NCI-H524 (cell line): ENCODE measurements at places on chromosomes 6 and 20.

- DNase-seq: no peak
These were observed 87.1 kb downstream of the OGFRL1 start for GRCh38 chr6:71375676-71376075.

GRCh38 chr6:1739220-1739619, 129.5 kb downstream of the FOXC1 start:
- DNase-seq: no peak

GRCh38 chr6:158639056-158639455, 5.5 kb downstream of the DYNLT1 start:
- no peak for DNase-seq

- DNase-seq: no peak
These were observed 68.4 kb downstream of the ATG5 start for GRCh38 chr6:106257195-106257594.

- no peak for DNase-seq
These were observed 115.4 kb downstream of the SLX4IP start for GRCh38 chr20:10550204-10551118.

GRCh38 chr6:119482850-119483285, 133.3 kb upstream of the MAN1A1 start:
- DNase-seq: no peak

DNA sequence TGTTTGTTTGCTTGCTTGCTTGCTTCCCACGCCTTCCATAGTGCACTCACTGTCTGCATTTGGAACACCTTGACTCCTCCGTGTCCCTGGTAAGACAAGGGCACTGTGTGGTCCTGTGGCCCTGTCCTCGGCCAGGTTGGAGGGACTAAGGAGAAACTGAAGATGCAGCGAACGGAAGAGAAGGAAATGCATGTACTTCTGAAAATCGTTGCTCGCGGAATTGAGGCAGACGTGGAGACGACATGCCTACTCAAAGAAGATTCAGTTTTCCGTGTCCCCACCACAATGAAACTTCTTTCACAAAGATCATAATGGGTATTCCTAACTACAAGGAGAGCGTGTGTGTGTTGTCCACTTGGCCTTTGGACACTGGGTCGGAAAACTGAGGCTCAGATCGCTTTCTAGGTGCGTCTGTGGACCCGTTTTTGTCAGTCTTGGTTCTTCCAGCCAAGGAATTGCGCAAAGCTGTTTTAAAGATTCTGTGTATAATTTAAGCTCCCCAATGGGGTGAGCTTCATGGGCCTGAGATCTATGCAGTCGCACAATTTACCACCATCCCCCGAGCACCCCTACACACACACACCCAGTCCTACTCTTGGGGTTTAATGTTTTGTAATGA, 120.4 kb upstream of the ZNF184 start:
- peak; percentile 31 for DNase-seq

DNA sequence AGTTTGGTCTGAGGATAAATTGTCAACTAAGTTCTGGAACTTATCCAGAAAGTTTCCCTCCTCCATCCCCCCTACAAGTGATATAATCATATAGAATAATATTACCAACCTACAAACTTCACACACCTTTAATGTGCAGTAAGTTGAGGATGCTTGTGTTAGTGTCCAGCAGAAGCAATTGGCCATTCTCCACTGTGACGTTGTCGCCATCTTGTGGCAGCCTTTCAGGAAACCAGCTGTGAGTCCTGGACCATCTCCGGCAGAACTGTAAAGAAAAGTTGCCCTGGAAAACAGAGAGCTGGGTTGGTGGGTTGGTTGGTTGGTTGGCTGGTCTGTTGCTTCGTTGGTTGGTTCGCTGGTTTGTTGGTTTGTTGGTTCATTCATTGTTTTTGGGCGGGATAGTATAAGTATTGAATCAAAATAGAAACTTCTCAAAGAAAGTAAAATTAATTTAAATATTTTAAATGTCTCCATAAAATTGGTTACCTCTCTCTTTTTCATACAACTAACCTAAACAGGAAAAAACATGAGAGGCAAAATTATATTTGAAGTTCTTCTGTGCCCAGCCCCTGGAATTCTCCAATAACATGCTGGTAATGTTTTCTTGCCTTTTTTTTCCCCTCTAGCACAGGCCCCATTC, 127.5 kb downstream of the PKHD1 start:
- peak; percentile 47 for DNase-seq

- DNase-seq: no peak
These were observed 515 bp downstream of the TLDC2 start for GRCh38 chr20:36876473-36876833.

- DNase-seq: no peak
These were observed 302.2 kb downstream of the QKI start for GRCh38 chr6:163716690-163717089.

DNA sequence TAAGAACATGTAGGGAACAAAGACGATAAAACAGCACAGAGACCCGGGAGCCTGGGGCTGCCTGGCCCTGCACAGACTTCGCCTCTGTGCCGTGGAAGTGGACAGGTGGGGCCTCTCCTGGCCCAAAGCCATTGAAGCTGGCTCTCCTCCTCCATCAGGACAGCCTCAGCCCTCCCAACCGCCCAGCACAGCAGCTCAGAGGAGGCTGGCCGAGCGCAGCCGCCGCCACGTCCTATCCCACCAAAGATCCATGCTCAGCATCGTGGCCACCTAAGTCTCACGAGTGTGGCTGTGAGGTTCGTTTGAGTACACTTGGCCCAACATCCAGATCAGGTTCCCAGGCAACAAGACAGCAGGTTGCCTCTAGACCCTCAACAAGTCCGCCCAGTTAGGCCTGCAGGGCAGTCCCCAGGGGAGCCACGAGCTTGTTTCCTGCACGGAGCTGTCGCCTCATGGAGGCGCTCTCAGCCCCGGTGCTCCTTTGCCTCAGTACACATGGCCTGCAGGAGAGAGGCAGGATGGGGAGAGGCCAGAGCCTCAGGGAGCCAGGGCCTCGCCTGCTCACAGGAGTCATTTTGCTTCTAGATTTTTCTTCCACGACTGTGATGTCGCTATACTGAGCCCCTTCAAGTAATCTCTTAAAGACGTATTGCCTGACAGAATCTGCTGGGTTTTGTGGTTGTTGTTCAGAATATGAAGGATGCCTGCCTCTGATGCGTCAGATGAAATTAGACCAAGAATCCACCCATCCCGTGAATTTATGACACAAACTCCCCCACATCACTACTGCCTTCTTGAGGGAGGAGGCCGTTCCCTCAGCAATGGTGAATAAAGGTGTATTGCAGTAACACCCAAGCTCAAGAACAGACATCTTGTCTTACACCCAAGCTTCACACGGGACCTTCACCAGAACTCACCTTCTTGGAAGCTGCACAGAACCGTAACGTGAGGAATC, 102.7 kb downstream of the RNASET2 start:
- DNase-seq: no peak

- no peak for DNase-seq
These were observed 189.1 kb downstream of the TBX18 start for GRCh38 chr6:84575264-84575663.

DNA sequence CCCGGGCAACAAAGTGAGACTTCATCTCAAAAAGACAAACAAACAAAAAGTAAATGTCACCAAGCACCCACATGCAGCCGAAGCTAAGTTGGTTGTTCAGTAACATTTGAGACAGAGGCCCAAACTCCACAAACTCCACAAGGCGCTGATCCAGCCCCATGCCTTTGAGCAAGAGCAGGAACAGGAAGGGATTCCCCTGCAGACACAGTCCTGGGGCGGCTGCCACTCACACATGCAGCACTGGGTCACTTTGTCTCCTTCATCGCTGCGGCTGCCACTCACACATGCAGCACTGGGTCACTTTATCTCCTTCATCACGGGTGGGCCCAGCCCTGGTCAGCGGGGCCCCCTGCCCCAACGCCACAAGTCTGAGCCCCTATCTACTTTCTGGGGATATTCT, 246.9 kb upstream of the RREB1 start:
- no peak for DNase-seq

- no peak for DNase-seq
These were observed 232.9 kb downstream of the SYNE1 start for GRCh38 chr6:152404086-152404857.

DNA sequence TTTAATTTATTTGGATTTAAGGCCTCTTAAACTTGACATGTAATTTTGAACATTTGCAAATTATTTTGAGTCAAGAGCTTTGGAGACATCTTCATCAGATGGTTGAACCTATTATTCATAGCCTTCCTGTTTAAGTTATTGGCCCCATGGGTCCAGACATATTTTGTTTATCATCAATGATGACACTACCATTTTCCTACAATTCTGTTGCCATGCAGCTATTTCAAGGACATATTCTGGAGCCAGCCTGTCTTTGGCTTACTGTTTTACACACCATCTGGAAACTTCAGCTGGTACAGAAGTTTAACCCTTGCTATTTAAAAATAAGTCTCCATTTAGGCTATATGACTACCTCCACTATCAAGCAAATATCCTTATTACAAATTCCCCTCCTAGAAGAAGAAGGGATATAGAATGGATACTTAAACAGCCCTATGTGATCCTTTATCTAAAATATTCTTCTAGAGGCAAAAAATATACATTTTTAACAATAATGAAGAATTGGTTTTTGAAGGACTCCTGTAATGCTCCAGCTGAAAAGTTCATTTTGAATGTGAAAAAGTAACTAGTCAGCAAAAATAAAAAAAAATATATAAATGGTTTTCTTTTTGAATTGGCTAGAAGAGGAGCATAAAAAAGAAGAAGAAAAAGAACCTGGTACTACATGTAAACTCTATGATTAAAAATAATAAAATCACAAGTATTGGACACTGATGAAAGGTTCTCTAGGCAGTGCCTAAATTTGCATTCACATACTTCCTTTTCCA, 544.0 kb upstream of the HS3ST5 start:
- DNase-seq: peak; percentile 66

DNA sequence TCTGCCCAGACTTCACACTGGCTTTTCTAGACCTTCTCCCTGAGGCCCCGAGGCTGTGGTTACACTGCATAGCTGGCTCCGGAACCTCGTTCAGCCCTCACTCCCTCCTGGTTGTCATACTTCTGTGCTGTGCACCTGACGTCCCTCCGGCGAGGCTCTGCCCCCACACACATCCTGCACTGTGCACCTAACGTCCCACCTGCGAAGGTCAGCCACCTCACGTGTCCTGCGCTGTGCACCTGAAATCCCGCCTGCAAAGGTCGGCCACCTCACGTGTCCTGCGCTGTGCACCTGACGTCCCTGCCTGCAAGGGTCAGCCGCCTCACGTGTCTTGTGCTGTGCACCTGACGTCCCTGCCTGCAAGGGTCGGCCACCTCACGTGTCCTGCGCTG, 111.0 kb upstream of the FRMD1 start:
- no peak for DNase-seq

DNA sequence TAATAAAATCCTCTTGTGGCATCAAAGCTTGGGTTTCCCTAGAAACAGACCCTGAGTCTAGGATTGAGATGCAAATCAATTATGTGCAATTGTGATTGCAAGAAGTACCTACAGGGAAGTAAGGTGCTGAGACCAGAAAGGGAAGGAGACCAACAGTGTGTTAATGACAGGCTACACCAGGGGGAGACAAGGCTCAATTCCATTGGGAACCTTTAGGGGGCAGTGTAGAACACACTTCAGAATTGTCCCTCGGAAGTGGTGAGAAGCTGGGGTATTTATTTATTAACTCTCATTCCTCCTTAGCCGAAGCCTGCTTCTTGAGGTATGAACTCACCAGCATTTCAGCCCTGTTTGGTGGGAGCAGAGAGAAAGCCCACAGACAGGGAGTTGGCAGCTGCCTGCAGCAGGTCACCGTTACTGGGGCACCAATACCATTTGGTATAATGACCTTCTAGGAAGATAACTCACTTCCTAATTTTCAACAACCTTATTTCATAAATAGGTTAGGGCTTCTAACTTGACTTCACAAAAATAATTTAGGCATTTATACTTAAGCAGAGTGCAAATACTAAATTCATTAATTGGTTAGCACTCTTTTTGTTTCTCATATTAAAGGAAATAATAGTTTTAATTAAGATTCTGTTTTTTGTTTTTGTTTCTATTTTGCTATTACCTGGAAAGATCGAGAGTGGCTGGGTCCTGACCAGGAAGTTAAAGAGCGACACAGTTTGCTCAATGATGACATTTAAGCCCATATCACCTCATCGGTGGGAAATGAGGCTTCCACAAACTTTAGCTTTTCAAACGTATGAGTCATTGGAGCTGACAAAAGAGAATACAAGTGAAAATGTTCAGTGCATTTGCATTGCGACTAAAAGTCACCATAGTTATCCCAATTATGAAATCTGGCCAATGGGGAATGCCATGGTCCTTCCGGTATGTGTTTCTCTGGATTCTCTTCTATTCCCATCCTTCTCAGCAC, 94.8 kb downstream of the BTBD3 start:
- peak; percentile 71 for DNase-seq

DNA sequence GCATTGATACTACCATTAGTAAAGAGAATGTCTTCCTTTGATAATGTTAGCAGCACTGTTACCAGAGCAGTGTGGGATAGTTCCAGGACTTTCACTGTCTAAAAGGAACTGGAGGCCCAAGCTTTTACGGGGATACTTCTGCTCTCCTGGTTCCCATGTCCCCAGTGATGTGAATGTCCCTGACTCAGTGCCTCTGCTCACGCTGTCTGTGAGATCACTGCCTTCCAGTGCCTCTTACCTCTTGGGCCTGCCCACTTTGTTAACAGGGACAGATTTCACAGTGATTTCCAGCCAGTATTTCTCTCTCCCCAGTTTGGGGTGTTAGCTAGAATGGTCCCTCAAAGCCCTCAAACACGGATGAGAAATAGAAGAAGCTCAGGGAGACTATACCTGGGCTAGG, 14.4 kb downstream of the PTPRA start:
- no peak for DNase-seq

GRCh38 chr6:53214172-53214571, 65.5 kb upstream of the GCM1 start:
- no peak for DNase-seq

- no peak for DNase-seq
These were observed 1958.5 kb upstream of the DEFB115 start for GRCh38 chr20:29298759-29299613.

- peak; percentile 100 for DNase-seq
These were observed 14.9 kb downstream of the BPIFA1 start for GRCh38 chr20:33250666-33251065.

DNA sequence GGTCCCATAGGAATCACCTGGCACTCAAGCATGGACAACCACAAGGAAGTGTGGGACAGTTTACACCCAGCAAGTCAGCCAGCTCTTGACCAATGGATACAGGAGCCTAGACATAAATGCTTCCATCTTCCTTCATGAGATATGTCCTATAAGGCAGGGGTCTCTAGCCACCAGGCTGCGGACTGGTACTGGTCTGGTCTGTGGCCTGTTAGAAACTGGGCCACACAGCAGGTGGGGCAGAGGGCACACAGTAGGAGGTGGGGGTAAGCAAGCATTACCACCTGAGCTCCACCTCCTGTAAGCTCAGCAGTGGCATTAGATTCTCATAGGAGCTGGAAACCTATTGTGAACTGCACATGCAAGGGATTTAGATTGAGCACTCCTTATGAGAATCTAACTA, 437.1 kb downstream of the CD109 start:
- DNase-seq: no peak
